ENCODE measurements at places on chromosomes 7 and 10.

DNA sequence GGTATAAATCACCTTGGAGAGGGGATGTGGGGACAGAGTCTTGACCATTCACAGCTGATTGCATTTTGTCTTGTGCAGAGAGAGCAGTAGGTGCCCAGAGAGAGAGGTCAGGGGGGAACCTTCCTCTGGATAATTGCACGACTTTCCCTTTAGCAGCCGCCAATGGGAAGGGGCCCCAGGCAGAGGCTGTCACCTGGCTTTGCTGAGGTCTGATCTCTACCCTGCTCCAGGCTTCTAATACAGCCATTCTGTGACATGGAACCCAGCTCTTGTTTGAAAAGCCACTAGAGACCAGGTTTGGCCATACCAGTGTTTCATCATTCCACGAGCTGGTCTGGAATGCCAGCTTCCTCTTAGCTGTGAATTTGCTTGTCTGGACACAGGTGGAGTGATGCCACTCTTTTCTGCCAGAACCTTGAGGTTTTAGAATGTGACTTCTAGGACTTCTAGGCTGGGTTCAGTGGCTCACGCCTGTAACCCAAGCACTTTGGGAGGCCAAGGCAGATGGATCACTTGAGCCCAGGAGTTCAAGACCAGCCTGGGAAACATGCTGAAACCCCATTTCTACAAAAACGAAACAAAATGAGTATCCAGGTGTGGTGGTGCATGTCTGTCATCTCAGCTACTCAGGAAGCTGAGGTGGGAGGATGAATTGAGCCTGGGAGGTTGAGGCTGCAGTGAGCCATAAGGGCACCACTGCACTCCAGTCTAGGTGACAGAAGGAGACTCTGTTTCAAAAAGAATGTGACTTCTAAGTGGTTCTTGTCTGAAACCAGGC, 159.9 kb downstream of the CAMK1D start:
- DNase-seq = no peak

DNA sequence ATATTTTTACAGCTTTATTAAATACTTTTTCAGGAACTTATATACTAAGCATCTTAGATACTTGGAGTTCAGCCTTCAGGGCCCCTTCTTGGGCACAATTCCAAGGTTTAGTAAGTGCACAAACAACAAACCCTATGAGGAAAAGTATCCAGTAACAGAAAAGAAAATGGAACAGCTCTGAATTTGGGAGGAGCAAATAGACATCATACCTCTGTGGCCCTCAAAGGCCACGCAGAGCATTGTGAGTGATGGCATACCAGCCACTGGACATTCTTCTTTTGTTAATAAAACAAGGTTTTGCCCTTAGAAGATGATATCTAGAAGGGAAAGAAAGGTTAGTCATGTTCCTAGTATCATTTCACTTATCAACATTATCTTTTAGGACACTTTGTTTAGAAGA, 46.0 kb downstream of the ST7 start:
- DNase-seq = no peak

DNA sequence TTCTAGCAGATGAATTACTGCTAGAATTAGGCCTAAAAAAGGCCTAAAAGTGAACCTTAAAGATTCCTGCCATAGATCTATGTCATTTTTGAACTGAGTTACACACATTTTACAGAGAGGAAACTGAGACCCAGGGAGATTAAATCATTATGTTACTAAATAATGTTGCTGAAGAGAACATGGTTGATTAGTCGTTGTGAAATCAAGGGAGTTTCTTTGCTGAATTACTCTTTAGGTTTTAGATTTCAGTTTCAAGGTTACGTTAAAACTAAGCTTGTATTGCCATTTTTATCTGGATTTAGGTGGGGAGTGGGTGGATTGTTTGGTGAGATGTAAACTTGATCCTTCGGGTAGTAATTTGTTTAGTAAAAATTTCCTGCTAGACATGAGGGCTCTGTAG, 21.3 kb downstream of the CDK14 start:
- DNase-seq = no peak

- DNase-seq = no peak
These were observed 64.6 kb downstream of the MDFIC start for GRCh38 chr7:114986190-114987180.

GRCh38 chr10:25934621-25935139, 651 bp downstream of the MYO3A start:
- no peak for DNase-seq

DNA sequence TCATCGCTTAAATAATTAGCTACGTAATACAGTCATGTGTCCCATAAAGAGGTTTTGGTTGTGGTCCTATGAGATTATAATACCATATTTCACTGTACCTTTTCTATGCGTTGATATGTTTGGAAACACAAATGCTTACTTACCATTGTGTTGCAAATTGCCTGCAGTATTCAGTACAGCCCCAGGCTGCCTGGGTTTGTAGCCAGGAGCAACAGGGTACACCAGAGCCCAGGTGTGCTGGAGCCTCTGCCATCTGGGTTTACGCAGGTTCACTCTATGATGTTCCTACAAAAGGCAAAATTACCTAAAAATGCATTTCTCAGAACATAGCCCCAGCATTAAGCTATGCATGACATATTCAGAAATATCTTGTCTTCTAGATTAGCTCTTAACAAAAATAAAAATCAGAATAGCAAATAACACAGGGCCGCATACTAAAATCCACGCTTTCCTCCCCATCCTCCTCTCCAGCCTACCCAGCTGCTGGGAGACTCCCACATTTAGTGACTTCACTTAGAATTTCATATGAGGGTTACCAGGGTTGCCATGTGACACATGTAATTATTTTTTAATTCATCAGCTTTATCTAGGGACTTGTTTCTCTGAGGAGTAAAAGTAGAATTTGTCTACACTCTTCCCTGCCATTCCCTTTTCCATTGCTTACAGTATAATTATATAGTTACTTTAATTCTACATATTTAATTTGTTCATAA, 559.0 kb upstream of the ADARB2 start:
- DNase-seq = no peak

- DNase-seq = no peak
These were observed 367.5 kb downstream of the CCSER2 start for GRCh38 chr10:84695902-84696301.

GRCh38 chr7:90797596-90797995, 201.5 kb downstream of the CDK14 start:
- DNase-seq = no peak

GRCh38 chr7:88835147-88835728, 39.7 kb upstream of the TEX47 start:
- DNase-seq = no peak

- DNase-seq = no peak
These were observed 3.0 kb upstream of the PLAU start for GRCh38 chr10:73907841-73908517.

DNA sequence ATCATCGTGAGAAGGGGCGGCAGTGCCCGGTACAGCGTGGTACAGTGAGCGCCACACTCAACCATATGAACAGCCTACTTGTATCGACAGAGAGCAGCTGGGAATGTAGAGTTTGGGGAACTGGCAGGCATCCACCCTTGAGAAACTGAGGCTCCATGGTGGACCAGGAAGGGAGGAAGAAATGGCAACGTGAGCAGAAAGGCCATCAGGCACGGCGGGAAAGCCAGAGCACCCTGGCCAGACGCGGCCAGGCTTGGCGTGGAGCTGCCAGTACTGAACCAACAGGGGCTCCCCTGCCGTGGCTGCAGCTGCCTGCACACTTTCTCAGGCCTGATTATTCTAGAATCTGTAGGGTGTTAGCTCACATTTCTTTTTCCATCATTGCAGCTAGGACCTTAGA, 442.3 kb downstream of the PTPRN2 start:
- no peak for DNase-seq

DNA sequence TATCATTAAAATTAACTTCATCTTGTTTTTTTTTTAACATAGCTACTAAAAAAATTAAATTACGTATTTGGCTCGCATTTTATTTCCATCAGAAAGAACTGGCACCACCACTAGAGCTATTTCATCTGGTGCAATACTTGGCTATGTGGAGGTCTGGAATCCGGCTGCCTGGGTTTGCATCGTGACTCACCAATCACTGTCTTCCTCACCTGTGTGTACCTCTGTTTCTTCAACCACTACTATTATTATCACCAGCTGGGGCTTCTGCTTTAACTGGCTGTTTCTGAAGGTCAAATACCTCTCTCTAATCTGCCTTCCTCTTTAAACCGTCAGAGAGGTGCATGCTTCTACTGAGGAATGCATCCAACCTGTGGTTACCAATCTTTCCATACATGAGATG, 6.5 kb downstream of the WDR91 start:
- DNase-seq = no peak

GRCh38 chr10:7546385-7546967, 120.3 kb downstream of the ITIH5 start:
- no peak for DNase-seq

GRCh38 chr10:61000769-61001730, 57.1 kb upstream of the RHOBTB1 start:
- DNase-seq = no peak

GRCh38 chr10:116211682-116212081, 61.3 kb downstream of the GFRA1 start:
- no peak for DNase-seq

GRCh38 chr10:94496010-94496409, 49.6 kb upstream of the HELLS start:
- no peak for DNase-seq

- no peak for DNase-seq
These were observed 104.2 kb upstream of the CHST15 start for GRCh38 chr10:124197371-124198124.

- no peak for DNase-seq
These were observed 145.5 kb upstream of the AGR3 start for GRCh38 chr7:17027143-17027788.

GRCh38 chr7:125934955-125935354, 1005.3 kb upstream of the POT1 start:
- no peak for DNase-seq

DNA sequence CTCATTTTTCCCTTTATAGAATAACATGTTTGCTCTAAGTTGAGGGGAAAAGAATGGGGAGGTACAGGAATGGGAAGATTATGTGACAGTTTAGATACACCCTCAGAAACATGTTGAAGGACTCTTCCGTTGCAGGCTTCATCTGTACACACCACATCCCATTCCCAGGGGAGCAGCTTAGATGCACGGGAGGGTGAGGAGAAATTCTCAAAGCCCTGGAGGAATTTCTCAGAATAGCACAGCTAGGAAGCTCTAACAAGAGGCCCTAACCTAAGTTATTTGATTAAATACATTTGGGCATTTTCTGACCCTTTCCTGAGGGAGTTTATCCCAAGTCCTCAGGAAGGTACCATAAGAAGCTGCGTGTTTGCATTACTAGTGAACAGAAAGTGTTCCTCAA, 660.2 kb upstream of the IGFBP3 start:
- no peak for DNase-seq

GRCh38 chr7:41592794-41593193, 110.1 kb downstream of the INHBA start:
- no peak for DNase-seq

GRCh38 chr7:136079478-136079892, 102.3 kb upstream of the MTPN start:
- no peak for DNase-seq

DNA sequence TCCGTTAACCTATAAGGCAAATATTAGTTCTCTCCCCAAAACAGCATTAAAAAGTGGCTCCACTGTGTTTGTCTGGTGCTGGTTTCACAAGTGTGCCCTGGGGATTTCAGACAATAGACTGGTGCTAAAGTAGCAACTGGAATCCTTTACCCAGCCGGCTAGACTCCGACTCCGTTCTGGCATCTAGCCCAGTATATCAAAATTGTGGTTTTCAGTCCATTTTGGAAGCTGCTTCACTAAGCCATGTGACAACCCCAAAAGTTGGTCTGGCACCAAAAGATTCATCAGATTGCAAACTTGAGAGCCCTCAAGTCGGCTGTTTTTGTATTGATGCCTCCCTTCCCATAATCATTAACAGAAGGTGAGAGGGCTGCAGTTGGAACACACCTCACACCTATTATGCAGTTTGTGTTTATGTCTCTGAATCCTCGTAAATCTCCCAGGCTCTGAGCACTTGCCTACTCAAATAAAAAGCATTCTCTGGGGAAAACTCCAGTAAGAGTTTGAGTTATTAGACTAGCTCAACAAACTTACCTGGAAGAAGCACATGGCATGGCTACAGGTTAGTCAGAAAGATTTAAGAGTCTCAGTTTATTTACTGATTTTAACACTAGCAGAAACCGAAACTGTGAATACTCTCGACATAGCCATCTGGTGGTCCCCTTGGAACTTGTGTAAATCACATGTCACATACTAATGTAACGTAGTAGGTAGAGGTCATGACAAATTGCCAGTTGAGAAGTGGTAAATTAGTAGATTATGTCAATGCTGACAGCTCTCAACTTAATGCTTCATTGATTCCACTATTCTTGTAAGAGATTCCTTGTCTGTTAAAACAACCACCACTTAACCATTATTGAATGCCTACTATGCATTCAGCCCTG, 14.8 kb upstream of the WNT16 start:
- no peak for DNase-seq

DNA sequence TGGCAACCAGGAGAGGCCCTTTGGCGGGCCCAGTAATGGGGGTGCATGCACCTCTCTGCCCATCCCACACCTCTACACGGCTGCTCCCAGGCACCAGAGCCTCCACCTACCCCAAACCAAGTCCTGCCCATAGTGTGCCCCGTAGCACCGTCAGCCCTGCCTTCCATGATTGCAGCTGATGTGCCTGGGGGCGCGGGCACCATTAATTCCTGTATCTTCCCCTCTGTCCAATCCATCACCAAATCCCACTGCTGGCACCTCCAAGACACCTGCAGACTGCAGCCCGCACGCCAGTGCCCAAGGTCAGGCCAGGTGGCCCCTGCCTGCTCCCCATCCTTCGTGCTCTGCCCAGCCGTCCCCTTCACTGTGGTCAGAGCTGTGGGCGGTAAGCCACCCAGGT, 533.0 kb downstream of the PTPRN2 start:
- DNase-seq = no peak

DNA sequence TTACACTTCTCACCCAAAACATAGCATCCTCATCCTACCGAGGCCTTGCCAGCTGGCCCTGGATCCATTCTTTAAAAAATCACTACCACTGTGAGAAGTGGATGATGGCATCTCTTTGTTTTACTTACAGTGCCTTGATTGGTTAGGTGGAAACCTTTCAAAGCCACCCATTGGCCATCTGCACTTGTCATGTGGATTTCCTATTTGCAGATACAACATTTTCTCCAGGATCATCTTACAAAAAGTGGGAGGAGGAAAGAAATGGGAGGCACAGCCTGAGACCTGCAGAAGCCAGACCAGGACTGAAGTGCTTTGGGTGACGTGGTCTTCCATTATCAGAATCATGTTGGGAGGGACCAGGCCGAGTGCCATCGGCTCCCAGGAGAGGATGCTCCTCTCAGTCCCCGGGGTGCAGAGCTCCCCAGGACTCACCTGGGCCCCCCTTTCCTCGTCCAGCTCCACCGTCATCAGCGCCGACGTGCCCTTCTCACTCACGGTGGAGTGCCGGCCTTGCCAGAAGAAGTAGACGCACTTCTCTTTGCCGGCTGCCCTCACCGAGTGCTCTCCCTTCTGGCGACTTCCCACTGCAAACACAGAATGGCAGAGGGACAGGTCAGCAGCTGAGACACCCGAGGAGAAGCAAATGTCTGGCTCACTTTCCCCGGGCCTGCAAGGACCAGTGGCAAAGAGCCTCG, 161.2 kb downstream of the SVIL start:
- no peak for DNase-seq

- no peak for DNase-seq
These were observed 88.7 kb downstream of the SORBS1 start for GRCh38 chr10:95472304-95473088.
